ENCODE measurements at places on chromosomes 5 and 9. TPM values are rescaled to one million over a fixed set of nuclear protein-coding genes. Genes with fewer than 3 reads are reported as not detected.

Gene SLCO4C1
- total RNA-seq, result not detected

Gene IL3
- not detected for total RNA-seq

Gene PCDHAC2
- total RNA-seq, result not detected

Gene PDCD1LG2
- total RNA-seq, result 1.1 TPM

Gene SOX30
- total RNA-seq, result not detected

Gene FOXD1
- not detected for total RNA-seq

Gene KLF4
- 4.0 TPM for total RNA-seq

Gene SLC4A9
- not detected for total RNA-seq

Gene PCDHGB4
- not detected for total RNA-seq

Gene CER1
- not detected for total RNA-seq

Gene CORO2A
- 27.0 TPM for total RNA-seq

Gene ZNF879
- 2.9 TPM for total RNA-seq

Gene LYRM7
- total RNA-seq, result 6.5 TPM

Gene TAF11L7
- total RNA-seq, result not detected

Gene LIX1
- not detected for total RNA-seq

Gene PALM2AKAP2
- total RNA-seq, result 0.62 TPM

Gene SPATA31C1
- total RNA-seq, result not detected

Gene SH2D3C
- total RNA-seq, result 39.3 TPM

Gene EMB
- total RNA-seq, result 195 TPM

Gene DRD1
- total RNA-seq, result not detected

Gene EXD3
- total RNA-seq, result 27.3 TPM

Gene SH3GL2
- not detected for total RNA-seq

Gene CDKN2A
- total RNA-seq, result 16.5 TPM

Gene IFNA2
- not detected for total RNA-seq

Gene SHLD3
- 11.1 TPM for total RNA-seq

Gene HK3
- 0.30 TPM for total RNA-seq

Gene PGGT1B
- total RNA-seq, result 46.8 TPM

Gene ACER2
- total RNA-seq, result 2.9 TPM

Gene TMC1
- not detected for total RNA-seq

Gene STRBP
- 16.8 TPM for total RNA-seq

Gene PLPPR1
- not detected for total RNA-seq

Gene LCN10
- total RNA-seq, result 0.30 TPM

Gene BRD9
- total RNA-seq, result 139 TPM

Gene RANBP17
- not detected for total RNA-seq

Gene MCIDAS
- not detected for total RNA-seq

Gene TRPM3
- not detected for total RNA-seq

Gene IGFBPL1
- total RNA-seq, result not detected

Gene SLCO6A1
- total RNA-seq, result not detected

Gene SLC28A3
- total RNA-seq, result not detected

Gene C9orf50
- total RNA-seq, result not detected

Gene IFNA8
- not detected for total RNA-seq

Gene CCNI2
- 9.2 TPM for total RNA-seq

Gene CDHR2
- total RNA-seq, result 1.3 TPM

Gene EIF4E1B
- total RNA-seq, result not detected

Gene HDAC3
- 83.9 TPM for total RNA-seq

Gene C9orf153
- 0.32 TPM for total RNA-seq

Gene HCN1
- not detected for total RNA-seq

Gene SMIM33
- 0.54 TPM for total RNA-seq

Gene STC2
- not detected for total RNA-seq

Gene ACSL6
- 5.5 TPM for total RNA-seq

Gene INSL4
- not detected for total RNA-seq

Gene SERF1A
- 7.5 TPM for total RNA-seq

Gene SLC25A2
- 0.74 TPM for total RNA-seq

Gene PAEP
- total RNA-seq, result not detected

Gene CCDC192
- total RNA-seq, result not detected

Gene NEURL1B
- 0.22 TPM for total RNA-seq
